ENCODE measurements at places on chromosomes 2 and 18. TPM values are rescaled to one million over a fixed set of nuclear protein-coding genes. Genes with fewer than 3 reads are reported as not detected.
A peak's percentile ranks its signal among the peaks of the same experiment; 100 is the strongest.

DNA sequence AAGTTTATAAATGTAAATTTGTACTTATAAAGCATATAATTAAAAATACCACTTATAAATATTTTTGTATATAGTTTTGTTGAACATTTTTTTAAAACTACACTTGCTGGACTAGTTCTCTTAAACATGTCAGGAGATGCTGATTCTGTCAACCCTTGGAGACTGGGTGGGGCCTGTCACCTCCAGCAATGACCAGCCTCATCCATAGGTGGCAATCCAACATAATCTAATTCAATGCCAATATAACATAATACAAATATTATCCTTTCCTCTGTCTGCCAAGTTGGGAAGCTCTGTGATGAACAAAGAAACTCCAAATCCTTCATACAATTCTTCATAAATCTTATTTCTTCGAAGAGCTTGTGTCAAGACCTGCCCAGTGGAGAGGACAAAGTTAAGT is 140.4 kb downstream of the RBMS1 start:
- no peak for DNase-seq

GRCh38 chr2:10303181-10303693 is 533 bp downstream of the HPCAL1 start:
- no peak for DNase-seq

The IL36A gene
- not detected for polyA plus RNA-seq

The SCN9A gene
- polyA plus RNA-seq: 39.9 TPM

- no peak for DNase-seq
These were observed 326.9 kb upstream of the TNP1 start for GRCh38 chr2:217186668-217187159.

GRCh38 chr2:44200011-44200410 is 31.3 kb downstream of the PPM1B start:
- no peak for DNase-seq

GRCh38 chr18:67845035-67845434 is 328.5 kb upstream of the DSEL start:
- no peak for DNase-seq

DNA sequence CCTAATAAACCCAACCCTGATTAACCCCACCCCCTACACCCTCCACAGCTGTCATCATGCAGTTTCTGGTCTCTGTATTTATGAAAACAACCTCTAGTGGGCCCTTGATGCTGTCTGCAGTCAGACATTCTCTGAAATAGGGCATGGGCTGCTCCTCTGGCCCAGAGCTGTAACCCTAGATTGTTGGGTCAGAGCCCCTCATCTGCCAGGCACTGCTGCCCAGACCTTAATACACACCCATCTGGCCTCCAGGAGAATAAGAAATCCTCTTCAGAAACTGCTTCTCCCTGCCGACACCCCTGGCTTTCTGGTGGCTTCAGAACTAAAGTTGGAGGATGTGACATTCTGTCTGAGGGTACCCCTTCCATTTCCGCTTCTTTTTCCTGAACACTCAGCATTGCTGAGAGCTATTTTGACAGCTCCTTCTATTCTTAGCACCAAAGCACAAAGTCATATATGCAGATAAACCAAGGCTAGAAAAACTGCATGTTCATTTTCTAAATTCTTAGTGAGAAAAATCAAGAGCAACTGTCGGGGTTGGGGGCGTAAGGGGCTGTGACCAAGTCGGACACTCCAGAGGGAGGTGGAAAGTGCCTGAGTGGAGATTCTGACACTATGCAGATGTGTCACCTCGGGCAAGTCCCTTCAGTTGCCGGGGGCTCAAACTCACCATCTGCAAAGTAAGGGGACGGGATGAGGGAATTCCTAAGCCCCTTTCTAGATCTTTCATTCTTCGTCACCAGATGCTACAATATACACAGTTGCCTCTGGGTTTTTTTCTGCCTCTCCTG is 28.7 kb downstream of the SRSF7 start:
- DNase-seq: no peak

- peak; percentile 44 for DNase-seq
These were observed 576.4 kb upstream of the PIK3C3 start for GRCh38 chr18:41378598-41378997.

The YES1 gene
- polyA plus RNA-seq: 23.3 TPM

GRCh38 chr2:30385327-30385726 is 61.7 kb upstream of the LCLAT1 start:
- DNase-seq: no peak

The RNF152 gene
- 7.4 TPM for polyA plus RNA-seq
